ENCODE measurements at places on chromosomes 11 and 22. TPM values are rescaled to one million over a fixed set of nuclear protein-coding genes. Genes with fewer than 3 reads are reported as not detected.

NLRX1 gene
- 12.5 TPM for total RNA-seq

DNA sequence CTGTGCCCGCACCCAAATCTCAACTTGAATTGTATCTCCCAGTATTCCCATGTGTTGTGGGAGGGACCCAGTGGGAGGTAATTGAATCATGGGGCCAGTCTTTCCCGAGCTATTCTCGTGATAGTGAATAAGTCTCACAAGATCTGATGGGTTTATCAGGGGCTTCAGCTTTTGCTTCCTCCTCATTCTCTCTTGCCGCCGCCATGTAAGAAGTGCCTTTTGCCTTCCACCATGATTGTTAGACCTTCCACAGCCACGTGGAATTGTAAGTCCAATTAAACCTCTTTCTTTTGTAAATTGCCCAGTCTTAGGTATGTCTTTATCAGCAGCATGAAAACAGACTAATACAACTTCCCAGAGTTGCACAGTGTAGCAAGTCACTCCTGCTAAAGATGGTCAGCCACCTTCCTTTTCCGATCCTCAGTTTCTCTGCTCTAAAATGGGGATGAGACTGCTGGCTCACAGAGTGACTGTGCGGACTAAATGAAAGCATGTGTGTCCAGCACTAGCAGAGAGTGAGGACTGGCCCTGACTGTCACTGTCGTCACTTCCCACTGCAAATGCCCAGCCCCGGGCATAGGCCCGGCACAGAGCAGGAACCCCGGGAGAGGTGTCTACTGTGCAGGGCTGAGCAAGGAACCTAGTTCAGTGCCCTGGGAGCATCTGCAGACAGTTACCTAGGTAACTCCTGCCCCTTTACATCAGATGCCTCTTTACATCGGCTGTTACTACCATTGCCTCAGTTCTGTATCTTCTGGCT lies 9.5 kb downstream of the TSKU start:
- DNase-seq = no peak

DNA sequence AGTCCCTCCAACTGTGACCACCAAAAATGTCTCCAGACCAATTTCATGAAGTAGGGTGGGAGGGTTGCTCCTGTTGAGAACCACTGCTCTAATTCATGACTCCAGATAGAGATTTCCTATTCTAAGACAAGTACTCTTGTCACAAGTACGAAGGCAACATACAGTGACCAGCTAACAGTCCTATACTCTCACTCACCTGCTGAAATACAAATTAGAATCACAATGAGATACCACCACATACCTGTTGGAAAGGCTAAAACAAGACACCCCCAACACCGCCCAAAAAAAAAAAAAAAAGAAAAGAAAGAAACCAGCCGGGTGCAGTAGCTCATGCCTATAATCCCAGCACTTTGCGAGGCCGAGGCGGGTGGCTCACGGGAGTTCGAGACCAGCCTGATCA lies 310.5 kb downstream of the SWAP70 start:
- DNase-seq = no peak

OR52I2 gene
- not detected for total RNA-seq

DNA sequence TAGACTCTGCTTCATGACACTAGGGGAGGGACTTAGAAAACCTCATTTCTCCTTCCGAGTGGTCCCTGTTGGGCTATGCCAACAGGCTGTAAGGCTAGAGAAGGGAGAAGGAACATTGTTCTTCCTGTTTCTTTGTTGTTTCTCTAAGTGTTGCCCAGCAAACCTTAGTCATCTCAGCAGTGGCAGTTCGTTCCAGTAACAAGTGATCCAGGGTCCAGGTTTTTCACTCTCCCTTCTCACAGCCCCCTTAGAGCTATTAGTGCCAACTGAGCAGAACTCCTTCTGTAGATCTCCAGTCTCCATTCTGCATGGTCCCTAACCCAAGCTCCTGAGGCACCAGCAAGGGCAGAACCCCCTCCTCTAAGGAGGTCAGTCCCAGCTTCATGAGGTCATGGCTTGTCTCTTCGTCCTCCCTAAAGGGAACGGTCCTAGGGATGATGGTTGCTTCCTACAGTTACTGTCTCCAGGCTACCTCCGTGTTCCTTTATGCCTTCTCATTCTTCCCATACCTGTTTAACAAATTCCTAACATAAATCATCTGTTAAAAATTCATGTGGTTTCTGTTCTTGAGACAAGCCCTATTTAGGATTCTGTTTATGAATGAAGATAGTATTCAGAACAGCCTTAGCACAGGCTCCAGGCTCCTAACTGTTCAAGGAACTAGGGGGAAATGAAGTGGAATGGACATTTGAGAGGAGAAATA lies 168.6 kb upstream of the UBASH3B start:
- no peak for DNase-seq

DNA sequence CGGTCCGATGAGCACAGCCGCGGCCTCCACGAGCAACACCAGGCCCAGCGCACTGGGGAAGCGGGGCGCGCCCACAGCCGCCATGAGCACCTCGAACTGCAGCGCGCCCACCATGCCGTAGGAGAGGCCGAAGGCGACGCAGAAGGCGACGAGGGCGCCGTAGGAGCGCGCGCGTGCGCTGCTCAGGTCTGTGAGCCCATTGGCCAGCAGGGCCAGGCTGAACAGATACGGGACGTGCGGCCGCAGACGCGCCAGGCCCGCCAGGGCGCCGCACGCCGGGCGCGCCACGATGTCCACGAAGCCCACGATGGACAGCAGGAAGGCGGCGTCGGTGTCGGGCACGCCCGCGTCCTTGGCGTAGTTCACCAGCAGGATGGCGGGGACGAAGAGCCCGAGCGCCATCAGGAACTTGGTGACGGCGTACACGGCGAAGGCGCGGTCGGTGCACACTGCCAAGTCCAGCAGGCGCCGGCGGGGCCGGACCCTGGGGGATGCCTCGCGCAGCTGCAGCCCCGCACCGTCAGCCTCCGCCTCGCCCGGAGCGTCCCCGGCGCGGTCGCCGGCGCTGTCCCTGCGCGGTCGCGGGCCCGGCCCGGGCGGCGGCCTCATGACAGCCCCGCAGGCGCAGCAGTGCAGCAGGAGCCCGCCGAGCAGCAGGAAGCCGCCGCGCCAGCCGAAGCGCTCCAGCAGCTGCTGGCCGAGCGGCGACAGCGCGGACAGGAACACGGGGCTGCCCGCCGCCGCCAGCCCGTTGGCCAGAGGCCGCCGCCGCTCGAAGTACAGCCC lies 2.9 kb downstream of the SLC16A8 start:
- peak; percentile 64 for DNase-seq

VPS51 gene
- 164 TPM for total RNA-seq

GALNT18 gene
- 68.0 TPM for total RNA-seq

DNA sequence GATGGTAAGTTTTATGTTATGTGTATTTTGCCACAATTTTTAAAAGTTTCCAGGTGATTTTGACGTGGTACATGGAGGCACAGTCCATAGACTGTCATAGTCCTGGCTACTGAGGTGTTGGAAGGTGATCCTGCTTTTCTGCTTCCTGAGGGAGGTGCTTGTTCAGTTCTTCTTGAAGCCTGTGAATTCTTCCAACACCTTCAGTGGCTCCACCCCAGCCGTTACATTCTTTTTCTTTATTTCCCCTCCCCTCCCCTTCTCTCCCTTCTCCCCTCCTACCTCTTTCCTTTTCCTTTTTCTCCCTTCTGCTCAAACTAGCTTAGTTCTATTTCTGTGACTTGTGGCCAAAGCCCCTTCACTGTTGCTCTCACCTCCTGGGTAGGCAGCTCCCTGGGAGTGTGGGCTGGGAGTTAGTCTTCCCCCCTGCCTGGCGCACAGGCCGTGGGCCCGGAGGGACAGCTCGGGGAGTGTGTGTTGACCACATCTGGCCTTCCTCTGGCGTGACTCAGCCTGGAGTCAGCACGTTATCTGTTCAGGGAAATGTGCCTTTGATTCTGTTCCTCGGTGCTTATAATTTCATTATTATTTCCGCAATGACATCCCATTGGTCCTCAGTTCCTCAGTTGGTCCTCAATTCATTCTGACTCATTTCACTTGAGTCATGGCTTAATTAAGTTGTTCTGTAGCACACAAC lies 566.2 kb downstream of the TBC1D22A start:
- DNase-seq = no peak

FOLR2 gene
- 19.7 TPM for total RNA-seq

- no peak for DNase-seq
Measured at GRCh38 chr22:47572443-47572842, 810.0 kb downstream of the TBC1D22A start.

- no peak for DNase-seq
Measured at GRCh38 chr11:20397281-20397680, 9.8 kb downstream of the PRMT3 start.

F2 gene
- 0.26 TPM for total RNA-seq

- no peak for DNase-seq
Measured at GRCh38 chr11:95897731-95898130, 26.2 kb downstream of the MTMR2 start.

GRCh38 chr11:12117200-12117599 lies 6.8 kb downstream of the MICAL2 start:
- DNase-seq = peak; percentile 33

CASP12 gene
- total RNA-seq = 0.34 TPM

GRCh38 chr11:126317756-126318573 lies 14.1 kb downstream of the DCPS start:
- peak; percentile 89 for DNase-seq

DNA sequence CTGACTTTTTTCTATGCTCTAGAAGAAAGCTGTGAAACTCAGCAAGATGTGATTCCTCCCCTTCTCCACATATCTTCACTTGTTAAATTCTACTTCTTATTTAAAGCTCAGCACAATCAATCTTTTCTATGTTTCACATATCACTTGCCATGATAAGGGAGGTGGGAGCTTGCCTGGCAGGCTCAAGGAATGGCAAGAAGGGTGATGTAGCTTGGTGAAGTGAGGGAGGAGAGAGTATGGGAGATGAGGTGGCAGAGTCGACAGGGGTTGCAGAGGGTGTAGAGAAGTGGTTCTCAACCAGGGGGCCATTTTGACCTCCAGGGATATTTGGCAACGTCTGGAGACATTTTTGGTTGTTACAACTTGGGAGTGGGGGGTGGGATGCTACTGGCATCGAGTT lies 120.6 kb upstream of the TIMP3 start:
- DNase-seq = no peak

DNA sequence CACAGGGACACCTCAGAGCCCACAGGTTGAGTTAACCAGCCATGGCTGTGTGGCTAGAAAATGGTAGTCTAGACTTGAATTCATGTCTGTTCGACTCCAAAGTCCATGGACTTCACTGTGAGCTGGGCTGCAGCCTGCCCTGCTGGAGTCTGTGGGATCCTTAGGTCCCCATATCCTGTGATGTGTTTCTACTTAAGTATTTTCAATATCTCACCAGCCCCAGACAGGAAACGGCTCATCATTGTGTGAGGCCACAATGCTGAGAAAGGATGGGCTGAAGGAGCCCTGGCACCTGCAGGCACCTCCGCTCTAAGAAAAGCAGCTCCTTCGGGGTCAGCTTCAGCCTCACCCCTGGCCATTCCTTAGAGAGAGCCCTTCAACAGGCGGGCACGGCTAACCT lies 93.1 kb downstream of the NAT10 start:
- no peak for DNase-seq

APOL4 gene
- 15.9 TPM for total RNA-seq

DNA sequence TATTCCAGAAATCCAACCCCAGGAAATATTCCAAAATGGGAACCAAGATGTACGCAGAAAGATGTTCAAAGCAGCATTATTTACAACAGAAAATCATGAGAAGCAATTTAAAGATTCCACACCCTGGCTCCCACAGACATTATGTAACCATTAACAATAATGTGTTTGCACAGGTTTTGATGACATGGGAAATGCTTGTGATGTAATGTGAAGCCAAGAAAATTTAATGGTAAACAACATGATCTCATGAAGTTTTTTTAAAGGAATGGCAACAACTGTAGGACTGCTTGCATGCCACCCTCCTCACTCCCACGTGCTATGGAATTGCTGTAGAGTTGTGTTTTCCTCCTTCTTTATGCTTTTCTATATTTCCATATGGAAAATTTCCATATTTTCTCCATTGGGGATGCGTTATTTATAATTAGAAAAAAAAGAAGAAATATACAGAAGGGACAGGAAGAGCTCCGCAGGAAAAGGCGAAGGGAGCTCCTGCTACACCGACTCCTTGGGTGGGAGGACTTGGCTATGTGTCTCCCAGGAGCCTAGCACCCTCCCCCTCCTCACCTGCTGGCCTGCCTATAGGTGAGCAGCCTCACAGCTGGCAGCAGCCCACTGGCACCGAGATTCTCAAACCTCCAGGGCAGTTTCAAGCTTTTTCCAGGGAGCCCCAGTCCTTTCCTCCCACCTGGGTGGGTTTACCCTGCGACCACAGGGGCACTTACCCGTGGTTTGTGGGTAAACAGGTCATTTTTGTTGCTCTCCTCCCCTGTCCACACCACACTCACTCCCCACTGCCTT lies 20.9 kb downstream of the LRFN4 start:
- no peak for DNase-seq

GRCh38 chr11:78231962-78232501 lies 43.3 kb downstream of the USP35 start:
- peak; percentile 79 for DNase-seq

- no peak for DNase-seq
Measured at GRCh38 chr22:49334449-49334789, 493.3 kb downstream of the BRD1 start.

- DNase-seq = no peak
Measured at GRCh38 chr11:128860571-128861361, 6.3 kb downstream of the KCNJ1 start.

DNA sequence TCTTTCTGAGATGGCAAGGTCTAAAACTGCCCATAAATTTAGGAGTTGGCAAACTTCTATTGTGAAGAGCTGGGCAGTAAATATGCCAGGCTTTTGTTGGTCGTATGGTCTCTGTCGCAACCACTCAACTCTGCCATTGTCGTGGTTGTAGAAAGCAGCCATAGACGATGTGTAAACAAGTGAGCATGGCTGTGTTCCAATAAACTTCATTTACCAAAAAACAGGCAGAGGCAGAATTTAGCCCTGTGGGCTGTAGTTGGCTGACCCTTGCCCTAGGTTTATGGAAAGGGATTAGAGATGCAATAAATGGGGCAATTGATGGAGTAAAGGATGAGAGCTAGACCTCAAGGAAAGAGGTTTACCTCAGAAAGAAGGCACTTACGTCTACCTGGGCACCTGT lies 17.6 kb downstream of the YPEL4 start:
- no peak for DNase-seq

GRCh38 chr22:30080805-30081204 lies 541 bp downstream of the HORMAD2 start:
- DNase-seq = no peak

C11orf42 gene
- not detected for total RNA-seq

GRCh38 chr22:32622744-32623110 lies 148.1 kb downstream of the FBXO7 start:
- no peak for DNase-seq

DNA sequence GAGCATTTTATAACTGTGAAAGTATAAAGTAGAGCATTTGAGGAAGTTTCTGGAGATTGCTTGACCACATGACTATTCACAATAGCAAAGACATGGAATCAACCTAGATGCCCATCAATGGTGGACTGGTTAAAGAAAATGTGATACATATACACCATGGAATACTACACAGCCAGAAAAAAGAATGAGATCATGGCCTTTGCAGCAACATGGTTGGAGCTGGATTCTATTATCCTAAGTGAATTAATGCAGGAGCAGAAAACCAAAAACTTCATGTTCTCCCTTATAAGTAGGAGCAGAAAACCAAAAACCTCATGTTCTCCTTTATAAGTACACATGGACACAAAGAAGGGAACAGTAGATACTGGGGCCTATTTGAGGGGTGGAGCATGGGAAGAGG lies 30.3 kb downstream of the UVRAG start:
- DNase-seq = no peak
